Fibroblast of skin of back (primary cell): ENCODE measurements at places on chromosomes 3 and 15.
A peak's percentile ranks its signal among the peaks of the same experiment; 100 is the strongest.

- peak; percentile 14 for DNase-seq
Observed at GRCh38 chr3:130850044-130850797, 43.7 kb upstream of the ATP2C1 start.

DNA sequence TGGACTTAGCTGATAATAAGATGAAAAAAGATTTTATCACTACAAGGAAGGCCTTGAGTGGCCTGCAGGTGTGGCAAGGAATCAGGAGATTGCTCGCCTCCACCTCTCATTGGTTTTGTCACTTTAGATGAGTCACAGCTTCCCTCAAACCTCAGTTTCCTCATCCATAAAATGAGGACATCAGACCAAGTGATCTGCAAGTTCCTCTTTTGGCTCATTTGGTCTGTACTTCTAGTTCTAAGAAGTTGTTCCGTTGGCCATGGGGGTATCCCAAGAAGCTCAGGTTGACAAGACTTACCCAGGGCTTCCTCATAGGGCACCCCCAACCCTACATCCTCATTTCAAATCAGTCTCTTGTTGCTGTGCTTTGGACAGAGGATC lies 254.1 kb downstream of the UACA start:
- DNase-seq: no peak

DNA sequence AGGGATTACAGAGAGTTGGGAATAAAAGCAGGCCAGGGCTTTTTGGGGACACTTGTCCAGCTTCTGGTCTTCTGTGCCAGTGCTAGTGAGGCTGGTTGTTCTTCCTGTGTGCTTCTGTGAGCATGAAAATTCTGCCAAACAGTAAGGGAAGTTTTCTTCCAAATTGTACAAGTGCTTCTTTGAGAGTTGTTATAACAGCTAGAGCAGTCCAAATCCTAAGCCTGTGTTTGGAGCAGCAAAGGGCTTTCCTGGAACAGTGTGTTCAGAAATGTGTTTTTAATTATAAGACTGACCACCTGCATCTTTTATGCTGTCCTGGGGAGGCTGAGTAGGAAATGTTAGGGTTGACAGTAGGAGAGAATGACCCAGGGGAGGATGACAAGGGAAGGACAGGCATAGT lies 223.0 kb upstream of the P2RY1 start:
- DNase-seq: no peak

- no peak for DNase-seq
Observed at GRCh38 chr15:83498801-83499200, 51.7 kb downstream of the SH3GL3 start.

GRCh38 chr3:118262800-118263402 lies 771.7 kb downstream of the IGSF11 start:
- DNase-seq: no peak

- no peak for DNase-seq
Observed at GRCh38 chr15:78927077-78927790, 17.6 kb downstream of the CTSH start.

- DNase-seq: no peak
Observed at GRCh38 chr15:40706121-40706520, 11.1 kb downstream of the RAD51 start.

DNA sequence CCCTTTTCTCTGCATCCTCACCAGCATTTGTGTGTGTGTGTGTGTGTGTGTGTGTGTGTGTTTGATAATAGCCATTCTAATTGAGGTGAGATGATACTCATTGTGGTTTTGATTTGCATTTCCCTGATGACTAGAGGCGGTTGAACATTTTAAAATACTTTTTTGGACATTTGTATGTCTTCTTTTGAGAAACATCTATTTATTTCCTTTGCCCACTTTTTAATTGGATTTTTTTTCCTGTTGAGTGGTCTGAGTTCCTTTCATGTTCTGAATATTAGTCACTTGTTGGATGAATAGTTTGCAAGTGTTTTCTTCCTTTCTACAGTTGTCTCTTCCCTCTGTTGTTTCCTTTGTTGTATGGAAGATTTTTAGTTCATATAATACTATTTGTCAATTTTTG lies 54.3 kb upstream of the THSD4 start:
- DNase-seq: peak; percentile 47

DNA sequence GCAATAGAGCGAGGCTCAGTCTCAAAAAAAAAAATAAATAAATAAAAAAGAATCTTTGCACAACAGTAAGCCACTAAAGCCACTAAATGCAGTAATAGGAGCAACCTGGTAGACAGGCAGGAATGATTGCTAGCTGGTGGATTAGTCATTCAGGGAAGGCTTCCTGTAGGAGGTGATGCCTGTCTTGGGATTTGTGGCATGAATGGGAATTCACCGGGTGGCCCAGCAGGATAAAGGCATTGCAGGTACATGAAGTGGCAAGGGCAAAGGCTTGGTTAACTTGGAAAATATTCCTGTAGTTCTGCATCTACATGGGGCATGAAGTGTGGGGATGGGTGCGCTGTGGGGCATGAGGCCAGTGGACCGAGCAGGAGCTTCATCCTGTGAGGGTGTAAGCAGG lies 94.5 kb downstream of the IQSEC1 start:
- DNase-seq: no peak

GRCh38 chr15:61295239-61295638 lies 66.1 kb upstream of the RORA start:
- DNase-seq: no peak

DNA sequence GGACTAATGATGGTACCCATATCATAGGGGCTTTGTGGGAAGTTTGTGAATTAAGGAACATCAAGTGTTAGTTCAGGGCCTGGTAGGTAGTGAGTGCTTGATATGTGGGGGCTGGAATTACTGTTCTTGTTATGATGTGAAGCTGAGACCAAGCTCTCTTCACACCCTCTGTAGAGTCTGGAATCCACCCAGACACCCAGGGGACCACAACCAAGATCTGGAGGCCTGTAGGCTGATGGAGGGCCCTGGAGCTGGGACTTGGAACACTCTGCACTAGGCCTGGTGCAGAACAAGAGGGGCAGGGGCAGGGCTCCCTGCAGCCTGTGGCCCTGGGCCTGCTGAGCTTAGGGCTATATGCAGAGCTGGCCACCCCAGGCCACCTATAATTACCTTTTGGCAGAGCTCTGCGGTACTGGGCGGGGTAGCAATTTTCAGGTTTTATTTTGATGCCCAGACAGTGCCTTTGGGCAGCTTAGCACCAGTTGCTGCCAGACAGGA lies 13.1 kb upstream of the PRKCD start:
- no peak for DNase-seq

GRCh38 chr15:60563539-60564404 lies 84.8 kb upstream of the ICE2 start:
- no peak for DNase-seq

- DNase-seq: peak; percentile 48
Observed at GRCh38 chr15:34436956-34437442, 609 bp downstream of the GOLGA8A start.

- no peak for DNase-seq
Observed at GRCh38 chr15:55827955-55828354, 85.0 kb upstream of the PRTG start.

DNA sequence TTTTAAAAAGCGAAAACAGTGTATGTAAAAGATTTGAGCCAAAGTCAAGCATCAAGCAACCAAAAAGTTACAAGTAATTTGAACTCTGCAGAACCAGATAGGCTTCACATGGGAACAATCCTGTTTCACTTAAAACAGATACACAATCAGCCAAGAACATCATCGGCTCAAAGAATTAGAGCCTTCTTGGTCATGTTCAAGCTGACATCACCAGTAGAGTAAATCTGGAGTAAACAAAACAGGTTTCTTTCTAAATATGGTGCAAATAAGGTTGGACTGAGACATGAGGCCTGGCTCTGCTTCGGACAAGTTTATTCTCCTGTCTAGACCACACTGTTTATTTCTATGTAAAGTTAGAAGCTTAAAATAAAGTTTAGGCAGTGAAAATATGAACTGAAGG lies 116.0 kb downstream of the GMNC start:
- DNase-seq: no peak

- peak; percentile 41 for DNase-seq
Observed at GRCh38 chr3:36784138-36784635, 19.8 kb upstream of the DCLK3 start.

DNA sequence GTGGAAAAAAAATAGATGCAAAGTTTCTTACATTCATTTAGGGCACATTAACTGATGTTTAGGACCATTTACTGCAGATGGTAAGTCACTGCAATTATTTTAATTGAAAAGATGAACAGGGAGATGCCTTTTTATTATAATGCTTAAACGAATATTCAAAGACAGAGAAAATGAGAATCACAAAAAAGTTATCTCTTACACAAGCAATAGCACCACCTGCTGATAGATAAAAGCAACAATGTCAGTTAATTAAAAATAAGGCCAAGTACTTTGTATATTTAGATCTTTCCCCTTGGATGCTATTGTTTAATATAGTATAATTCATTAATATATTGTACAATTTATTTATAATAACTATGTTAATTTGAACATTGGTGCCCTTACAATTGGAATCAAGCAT lies 55.9 kb downstream of the IFT80 start:
- DNase-seq: peak; percentile 27

GRCh38 chr3:61685755-61686154 lies 124.4 kb downstream of the PTPRG start:
- DNase-seq: no peak

DNA sequence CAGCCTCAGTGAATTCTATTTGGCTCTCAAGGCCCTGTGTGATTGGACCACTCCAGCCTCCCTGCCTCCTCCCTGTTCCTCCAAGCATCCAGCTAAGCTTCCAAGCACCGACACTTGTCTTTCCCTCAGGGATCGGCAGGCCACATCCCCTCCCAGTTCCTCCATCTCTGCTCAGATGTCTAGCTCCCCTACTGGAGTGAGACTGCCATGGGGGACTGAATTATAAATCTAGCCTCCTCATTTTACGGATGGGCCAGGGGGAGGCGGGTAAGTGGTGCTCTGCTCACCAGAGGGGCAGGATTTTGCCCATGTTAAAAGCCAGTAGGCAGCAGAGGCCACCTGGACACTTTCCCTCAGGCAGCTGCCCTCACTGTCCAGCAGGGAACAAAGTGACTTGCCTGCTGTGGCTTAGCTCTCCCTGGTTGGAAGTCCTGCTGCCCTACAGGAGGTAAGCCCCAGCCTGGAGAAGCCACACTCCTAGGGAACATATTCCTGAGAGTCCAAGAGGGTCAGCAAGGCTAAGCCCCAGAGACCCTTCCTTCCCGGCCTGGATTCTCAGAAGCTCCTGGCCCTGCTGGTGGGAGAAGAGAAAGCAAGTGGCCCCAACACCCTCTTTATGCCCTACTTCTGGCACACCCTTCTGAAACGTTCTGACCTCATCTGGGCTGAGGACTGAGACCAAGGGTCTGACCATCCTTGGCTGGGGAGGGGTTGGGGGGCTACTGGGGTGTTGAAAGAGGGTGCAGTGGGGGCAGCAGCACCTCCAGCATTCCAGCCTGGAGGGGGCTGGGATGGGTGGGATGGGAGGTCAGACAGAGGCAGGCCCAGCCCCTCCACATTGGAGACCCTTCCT lies 9.1 kb upstream of the HHATL start:
- DNase-seq: no peak

- no peak for DNase-seq
Observed at GRCh38 chr3:37190667-37191066, 16.3 kb upstream of the LRRFIP2 start.

DNA sequence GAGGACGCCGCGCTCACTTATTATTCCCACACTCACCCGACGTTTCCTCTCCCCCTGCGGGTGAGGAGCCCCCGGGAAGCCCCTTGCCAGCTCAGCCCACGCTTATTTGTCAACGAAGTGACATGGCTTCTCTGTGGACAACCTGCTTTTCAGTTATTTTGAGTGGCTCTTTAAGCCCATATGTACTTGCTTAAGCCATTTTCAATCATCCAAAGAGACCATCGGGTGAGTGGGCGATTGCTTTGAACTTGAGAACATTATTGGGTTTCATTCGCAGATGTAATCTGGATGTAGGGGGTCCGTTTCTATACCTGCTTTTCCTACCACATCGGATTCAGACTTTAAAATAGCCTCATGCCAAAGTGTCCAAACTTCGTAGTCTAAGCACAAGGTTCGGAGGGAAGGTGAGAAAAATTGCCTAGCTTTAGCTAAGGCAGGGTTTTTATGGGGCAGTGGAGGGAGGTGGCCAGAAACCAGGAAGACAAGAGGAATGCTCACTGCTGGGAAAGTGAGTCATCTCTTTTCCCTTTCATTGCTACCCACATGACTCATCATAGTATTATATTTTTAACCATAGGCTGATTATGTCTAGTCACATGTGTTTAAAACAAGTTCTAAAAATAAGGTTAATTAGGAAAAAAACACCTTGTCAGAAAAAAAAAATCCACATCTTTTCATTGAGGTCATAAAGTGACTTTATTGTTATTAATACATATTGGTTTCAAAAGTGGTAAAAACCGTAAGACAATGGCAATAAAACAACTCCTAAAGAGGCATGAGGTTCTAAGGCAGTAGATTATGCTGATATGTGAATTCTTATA lies 773.1 kb upstream of the NR2F2 start:
- peak; percentile 95 for DNase-seq

DNA sequence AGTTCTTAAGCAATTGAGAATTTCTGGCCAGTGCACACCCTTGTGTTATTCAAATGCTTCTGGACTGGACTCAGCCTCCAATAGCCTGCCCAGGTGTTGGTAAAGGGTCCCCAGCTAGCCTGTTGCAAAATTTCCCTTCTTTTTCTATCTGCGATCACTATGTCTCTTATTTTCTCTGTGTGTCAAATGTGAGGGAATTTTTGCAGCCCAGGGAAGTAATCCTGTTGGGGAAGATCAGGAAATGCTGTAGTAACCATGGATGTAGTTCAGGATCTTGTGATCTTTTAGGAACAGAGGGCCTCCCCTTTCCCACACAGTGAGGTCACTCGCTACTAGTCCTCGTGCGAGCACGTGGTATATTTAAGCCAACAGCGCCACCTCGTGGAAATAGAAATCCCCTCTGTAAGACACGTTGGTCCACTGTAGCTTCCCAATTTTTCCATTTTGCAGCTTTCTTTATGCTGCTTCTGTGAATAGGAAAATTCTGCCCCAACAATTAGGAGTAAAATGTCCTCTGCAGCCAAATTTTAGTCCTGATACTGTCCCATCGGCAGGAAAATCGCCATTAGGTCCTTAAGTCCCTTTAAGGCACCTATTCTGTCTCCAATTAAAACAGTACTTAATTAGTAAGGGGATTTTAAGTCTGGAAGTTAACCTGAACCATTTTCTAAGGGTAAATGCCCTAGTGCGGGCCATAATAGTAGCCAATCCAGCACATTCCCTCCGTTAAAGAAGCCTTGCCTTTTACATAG lies 4.0 kb upstream of the SMCO1 start:
- DNase-seq: peak; percentile 71

- DNase-seq: no peak
Observed at GRCh38 chr3:182913889-182914288, 66.4 kb downstream of the DCUN1D1 start.

DNA sequence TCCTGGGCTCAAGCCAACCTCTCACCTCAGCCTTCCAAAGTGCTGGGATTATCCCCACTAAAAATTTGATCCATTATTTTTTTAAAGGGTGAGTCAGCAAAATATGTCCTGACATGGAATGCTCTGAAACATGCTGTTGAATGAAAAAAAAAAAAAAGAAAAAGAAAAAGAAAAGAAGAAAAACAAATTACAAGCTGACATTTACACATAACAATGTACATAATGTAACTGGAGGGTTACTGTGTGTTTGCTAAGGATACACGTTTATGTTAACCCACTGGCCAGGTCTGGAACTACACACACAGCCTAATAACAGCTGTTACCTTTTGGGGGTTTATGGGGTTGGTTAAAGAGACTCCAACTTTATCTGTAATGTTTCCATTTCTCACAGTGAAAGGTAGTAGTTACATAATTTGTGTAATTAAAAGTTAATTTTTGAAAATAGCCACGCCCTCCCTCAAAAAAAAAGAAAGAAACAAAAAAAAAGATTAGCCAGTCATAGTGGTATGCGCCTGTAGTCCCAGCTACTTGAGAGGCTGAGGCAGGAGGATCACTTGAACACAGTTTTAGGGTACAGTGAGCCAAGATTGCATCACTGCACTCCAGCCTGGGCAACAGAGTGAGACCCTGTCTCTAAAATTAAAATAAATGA lies 3.1 kb upstream of the MESP2 start:
- DNase-seq: peak; percentile 75
